Right renal pelvis (tissue), 4 donors: ENCODE measurements at places on chromosomes 2 and 18. TPM values are rescaled to one million over a fixed set of nuclear protein-coding genes. Genes with fewer than 3 reads are reported as not detected.

TMEM131 gene
- 40.3 TPM for polyA plus RNA-seq

CD302 gene
- 16.0 TPM for polyA plus RNA-seq

- DNase-seq = no peak
Observed at GRCh38 chr18:44458777-44459176, 221.9 kb upstream of the SETBP1 start.

DNA sequence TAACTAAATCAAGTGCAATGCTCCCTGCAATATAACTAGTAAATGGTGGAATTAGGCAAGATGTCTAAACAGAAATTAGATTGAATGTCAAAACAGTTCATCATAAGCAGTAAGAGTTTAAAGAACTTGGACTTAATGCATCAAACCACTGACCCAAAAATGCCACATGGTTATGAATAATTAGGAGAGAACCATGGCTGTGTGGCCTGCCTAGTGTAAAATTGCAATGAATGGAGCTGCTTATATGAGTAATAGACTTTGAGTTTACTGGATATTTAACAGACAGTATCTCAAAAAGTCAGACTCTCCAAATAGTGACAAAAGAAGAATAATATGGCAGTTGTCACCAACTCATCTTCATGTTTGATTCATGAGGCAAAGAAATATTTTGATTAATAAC, 101.6 kb upstream of the COL5A2 start:
- no peak for DNase-seq

DNA sequence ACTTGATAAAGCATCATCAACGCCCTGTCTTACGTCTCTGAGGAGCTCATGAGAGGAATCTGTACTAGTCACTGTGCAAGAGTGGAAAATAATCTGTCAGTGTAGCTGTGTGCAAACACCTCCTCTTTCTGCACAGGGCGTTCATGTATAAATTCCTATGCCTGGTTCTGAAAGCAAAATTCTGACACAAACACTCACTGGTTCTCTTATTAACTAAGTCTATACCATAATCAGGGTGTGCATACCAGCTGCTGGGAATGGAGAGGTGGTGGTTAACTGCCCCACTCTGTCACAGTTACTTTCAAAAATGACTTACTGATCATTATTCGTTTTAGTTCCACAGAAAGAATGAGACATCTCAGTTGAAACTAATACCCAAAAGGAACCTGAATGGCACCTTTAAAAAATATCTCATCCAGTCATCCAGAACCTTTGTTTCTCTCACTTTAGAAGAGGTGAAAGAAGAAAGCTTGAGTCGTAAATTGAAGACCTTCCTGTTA, 35.7 kb downstream of the STK39 start:
- DNase-seq = no peak

GRCh38 chr2:223084873-223085272, 32.9 kb downstream of the KCNE4 start:
- DNase-seq = no peak
